ENCODE measurements at places on chromosomes 1 and 21.

- no peak for DNase-seq
Observed at GRCh38 chr21:26451081-26451740, 121.9 kb downstream of the CYYR1 start.

DNA sequence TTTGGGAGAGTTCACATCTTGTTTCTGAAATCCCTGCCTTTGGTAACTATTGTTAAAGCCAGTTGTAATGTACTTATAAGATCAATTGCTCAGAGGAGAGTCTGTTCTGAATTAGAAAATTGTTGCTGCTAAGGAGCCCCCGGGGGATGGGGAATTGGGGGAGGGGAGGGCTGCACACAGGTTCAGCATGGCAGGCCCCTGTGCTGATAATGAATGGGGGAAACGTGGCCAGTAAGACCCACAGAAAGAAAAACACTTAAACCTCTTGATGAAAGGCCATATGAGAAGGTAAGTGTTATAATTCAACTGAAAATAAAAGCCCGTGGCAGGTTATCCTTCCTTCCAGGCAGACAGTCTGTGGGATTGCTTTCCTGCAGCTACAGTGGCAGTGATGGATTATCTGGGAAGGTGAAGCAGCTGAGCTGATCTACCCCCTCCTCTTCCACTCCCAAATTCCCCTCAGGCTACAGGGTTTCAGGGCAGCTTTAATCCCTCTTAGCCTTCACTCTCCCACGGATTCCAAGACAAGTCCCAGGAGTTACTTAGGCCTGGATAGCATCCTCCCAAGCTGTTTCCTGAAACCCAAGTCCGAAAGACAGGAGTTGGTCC, 398.8 kb downstream of the TBX15 start:
- no peak for DNase-seq

GRCh38 chr1:221575605-221576004, 166.3 kb downstream of the DUSP10 start:
- DNase-seq, result no peak

DNA sequence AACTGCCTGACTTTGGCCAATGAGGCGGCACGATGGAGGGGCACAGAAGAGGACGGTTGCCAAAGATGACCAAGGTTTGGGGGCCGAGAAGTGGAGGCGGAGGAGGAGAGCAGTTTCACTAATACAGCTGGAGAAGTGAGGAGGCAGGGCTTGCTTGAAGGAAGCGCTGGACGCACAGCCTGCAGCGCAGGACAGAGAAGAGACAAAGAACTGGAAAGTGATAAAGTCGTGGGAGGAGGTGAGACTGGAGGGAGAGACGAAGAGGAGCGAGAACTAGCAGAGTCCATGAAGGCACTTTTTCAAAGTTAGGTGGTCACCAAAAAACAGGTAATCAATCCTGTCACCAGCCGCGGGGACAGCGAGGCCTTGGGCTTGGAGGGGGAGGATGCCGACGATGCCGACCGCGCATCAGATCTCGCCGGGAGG, 771 bp downstream of the PACC1 start:
- no peak for DNase-seq

- no peak for DNase-seq
Observed at GRCh38 chr1:15249081-15249480, 2.1 kb downstream of the FHAD1 start.

Measured in left hindlimb (tissue), 1 donor.